ENCODE measurements at places on chromosomes 16 and 17. TPM values are rescaled to one million over a fixed set of nuclear protein-coding genes. Genes with fewer than 3 reads are reported as not detected.

IL21R gene
- total RNA-seq: 0.21 TPM

KCNJ18 gene
- total RNA-seq: not detected

SULT1A3 gene
- total RNA-seq: 4.3 TPM

CCL4 gene
- total RNA-seq: not detected

NPIPB13 gene
- 0.72 TPM for total RNA-seq

KRTAP2-2 gene
- total RNA-seq: not detected

PRSS36 gene
- total RNA-seq: 1.9 TPM

KRT13 gene
- 0.24 TPM for total RNA-seq

RFWD3 gene
- 12.6 TPM for total RNA-seq

CHST5 gene
- not detected for total RNA-seq

KIFC3 gene
- 107 TPM for total RNA-seq

TEX14 gene
- total RNA-seq: under 0.01 TPM

APRT gene
- 185 TPM for total RNA-seq

KRTAP16-1 gene
- total RNA-seq: not detected
